Stimulated activated CD4-positive, alpha-beta T cell treated with anti-CD3 and anti-CD28 coated beads, Interleukin-4, amount 100 ng/mL, for 24 hours (primary cell): ENCODE measurements at places on chromosomes 5 and 9.

- DNase-seq, result no peak
Observed at GRCh38 chr5:170154744-170155143, 49.0 kb downstream of the FOXI1 start.

GRCh38 chr5:72749362-72749997 lies 67.0 kb upstream of the TNPO1 start:
- DNase-seq, result no peak

DNA sequence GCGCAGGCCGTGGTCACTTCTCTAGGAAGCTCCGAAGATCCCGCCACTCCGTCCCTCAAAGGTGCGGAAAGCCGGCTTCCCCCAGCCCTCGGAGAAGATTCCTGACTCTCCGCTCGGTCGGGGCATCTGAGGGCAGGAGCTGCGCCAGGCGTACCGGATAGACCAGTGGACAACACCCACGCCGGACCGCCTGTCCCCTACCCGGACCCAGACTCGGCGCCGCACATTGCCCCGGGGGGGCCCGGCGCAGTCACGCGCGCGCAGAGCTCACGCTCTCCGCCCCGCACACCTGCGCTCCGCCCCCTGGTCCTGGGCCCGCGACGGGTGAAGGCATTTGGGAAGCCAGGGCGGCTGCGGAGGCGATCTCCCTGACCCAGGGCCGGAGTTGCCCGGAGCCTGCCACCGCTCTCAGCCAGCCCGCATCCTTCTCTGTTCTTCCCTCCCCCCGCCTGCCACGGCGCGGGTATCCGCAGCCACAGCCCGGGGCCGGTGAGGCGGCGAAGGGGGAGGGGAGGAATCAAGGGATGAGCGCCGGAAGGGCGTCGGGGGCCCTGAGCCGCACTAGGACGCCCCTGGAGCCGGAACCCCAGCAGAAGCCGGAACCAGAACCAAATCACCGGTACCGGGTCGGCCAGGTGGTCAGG lies 448 bp downstream of the RELL2 start:
- peak; percentile 63 for DNase-seq

- DNase-seq, result no peak
Observed at GRCh38 chr5:107502676-107503060, 168.1 kb downstream of the EFNA5 start.
